ENCODE measurements at places on chromosomes 1 and 21.

GRCh38 chr1:193249187-193249586 lies 62.8 kb upstream of the B3GALT2 start:
- no peak for DNase-seq

DNA sequence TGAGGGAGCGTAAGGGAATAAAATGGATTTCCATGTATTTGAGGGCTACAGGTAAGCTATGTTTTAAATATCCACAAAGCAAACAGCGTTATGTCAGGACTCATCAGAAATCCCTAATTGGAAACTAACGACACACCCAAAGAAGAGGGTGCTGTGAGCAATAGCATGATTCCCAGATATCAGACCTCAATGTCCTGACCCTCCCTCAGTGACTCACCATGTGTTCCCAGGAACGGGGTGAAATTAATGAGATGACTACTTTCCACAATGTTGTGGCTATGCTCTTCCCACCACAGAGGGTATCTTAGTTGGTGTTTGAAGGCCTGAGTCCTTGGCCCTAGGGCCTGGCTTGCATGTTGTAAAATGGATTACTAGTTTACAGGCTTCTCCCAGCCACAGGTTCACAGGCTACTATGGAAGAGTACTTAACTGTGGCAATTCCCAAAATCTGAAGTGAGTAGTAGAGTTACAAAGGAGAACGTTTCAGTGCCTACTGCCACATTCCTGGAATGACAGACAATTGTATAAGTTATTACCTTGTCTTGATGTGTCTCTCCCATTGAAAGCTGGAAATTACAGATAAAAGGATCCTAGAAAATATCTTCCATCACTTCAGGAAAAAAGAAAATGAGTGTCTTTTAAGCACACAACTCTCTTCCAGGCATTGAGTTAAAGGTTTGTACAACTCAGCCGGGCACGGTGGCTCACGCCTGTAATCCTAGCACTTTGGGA lies 1.7 kb upstream of the KRTAP11-1 start:
- no peak for DNase-seq

GRCh38 chr1:188937965-188938551 lies 1539.6 kb downstream of the BRINP3 start:
- DNase-seq, result no peak

DNA sequence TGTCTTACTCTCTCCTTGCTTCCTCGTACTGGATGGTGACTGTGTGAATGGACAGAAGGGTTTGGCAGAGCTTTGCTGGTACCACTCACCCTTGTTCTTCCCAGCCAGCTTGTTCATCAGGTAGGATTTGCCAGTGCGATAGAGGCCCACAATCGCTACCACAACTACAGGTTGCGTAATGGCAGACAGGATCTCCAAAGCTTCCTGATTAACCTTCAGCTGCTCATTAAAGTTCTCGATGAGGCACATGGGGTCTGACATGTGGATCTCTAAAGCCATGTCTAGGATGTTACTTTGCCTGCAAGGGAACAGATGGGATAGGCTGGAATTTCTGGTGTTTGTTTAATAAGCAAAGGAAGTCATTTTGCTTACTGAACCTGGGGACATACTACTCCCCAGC lies 3.4 kb downstream of the GBP5 start:
- no peak for DNase-seq

GRCh38 chr1:160722726-160723125 lies 11.1 kb upstream of the CD48 start:
- no peak for DNase-seq

DNA sequence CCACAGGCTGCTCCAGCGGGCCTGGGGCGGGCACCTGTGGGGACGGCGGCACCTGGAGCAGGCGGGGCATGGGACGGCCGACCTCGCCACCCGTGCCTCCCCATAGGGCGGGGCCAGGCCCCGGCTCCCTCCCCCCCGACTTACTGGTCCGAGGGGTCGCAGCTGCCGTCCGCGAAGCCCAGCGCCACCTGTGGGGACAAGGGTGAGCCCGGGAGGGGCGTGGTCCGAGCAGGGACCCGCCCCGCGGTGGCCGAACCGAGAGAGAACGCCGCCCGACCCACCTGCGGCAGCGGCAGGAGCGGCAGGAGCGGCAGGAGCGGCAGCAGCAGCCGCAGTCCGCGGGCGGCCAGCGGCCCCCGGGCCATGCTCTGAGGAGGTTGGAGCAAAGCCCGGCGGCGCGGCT lies at the start of gene TMEM52:
TMEM52 (minus strand) TSS at position 379 of the 403 bp plus-strand sequence; CDS start at position 365, 14 bp downstream.
- no peak for DNase-seq

All from sciatic nerve (tissue), 2 donors.